ENCODE measurements at places on chromosomes 16 and 17.

DNA sequence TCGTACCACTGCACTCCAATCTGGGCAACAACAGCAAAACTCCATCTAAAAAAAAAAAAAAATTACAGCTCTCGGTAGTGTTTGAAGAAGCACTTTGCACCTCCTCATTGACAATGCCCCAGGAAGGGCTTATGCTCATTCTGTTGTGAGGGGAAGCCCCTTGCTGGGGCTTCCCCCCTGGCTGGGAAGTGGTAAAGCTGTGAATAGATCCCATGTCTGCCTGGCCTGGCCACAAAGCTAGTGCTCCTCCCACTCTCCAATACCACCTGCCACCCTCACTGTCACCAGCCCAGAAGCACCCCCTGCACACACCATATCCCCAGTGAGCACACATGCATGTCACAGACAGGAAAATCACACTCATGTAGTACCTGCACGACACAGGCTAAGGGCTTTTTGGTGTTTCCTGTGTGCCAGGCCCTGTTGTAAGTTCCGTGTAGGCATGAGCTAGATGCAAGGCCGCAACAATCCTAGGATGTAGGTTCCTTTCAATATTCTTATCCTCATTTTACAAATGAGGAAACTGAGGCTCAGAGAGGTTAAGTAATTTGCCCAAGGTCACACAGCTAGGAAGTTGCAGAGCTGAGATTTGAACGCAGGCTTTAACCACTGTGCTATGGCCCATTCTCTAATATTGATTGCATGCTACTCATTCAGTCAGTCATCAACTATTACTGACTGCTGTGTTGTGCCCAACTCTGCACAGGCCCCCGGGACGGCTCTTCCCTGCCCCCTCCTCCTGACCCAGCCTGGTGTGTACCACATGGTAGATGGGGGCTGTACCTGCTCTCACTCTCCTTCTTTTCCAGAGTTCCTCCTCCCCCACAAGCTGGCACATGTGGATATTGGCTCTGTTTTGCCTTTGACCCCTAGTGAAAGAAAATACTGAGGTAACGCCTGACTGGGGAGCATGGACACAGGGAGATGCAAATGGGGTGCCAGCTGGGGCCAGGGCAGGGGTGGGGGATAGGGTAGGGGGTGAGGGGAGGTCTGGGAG lies 11.9 kb upstream of the COL1A1 start:
- DNase-seq = no peak

- DNase-seq = no peak
These were observed 841 bp downstream of the TEKT5 start for GRCh38 chr16:10693889-10694288.

- no peak for DNase-seq
These were observed 1.2 kb downstream of the HSDL1 start for GRCh38 chr16:84143784-84144199.

- DNase-seq = no peak
These were observed 26.0 kb downstream of the TK2 start for GRCh38 chr16:66523861-66524354.

DNA sequence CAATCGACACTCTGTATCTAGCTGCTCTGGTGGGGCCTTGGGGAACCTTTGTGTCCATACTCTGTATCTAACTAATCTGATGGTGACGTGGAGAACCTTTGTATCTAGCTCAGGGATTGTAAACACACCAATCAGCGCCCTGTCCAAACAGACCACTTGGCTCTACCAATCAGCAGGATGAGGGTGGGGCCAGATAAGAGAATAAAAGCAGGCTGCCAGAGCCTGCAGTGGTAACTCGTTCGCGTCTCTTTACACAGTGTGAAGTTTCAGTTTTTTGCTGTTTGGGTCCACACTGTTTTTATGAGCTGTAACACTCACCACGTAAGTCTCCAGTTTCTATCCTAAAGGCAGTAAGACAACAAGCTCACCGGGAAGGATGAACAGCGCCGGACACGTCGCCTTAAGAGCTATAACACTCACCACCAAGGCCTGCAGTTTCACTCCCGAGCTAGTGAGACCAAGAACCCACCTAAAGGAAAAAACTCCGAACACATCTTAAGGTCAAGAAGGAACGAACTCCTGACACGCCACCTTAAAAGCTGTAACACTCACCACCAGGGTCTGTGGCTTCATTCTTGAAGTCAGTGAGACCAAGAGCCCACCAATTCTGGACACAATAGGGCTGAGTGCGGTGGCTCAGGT lies 64.6 kb downstream of the KPNA2 start:
- DNase-seq = no peak

GRCh38 chr17:59038734-59039133 lies 67.9 kb downstream of the TRIM37 start:
- DNase-seq = no peak

- DNase-seq = no peak
These were observed 43.5 kb downstream of the HS3ST2 start for GRCh38 chr16:22857296-22858025.

DNA sequence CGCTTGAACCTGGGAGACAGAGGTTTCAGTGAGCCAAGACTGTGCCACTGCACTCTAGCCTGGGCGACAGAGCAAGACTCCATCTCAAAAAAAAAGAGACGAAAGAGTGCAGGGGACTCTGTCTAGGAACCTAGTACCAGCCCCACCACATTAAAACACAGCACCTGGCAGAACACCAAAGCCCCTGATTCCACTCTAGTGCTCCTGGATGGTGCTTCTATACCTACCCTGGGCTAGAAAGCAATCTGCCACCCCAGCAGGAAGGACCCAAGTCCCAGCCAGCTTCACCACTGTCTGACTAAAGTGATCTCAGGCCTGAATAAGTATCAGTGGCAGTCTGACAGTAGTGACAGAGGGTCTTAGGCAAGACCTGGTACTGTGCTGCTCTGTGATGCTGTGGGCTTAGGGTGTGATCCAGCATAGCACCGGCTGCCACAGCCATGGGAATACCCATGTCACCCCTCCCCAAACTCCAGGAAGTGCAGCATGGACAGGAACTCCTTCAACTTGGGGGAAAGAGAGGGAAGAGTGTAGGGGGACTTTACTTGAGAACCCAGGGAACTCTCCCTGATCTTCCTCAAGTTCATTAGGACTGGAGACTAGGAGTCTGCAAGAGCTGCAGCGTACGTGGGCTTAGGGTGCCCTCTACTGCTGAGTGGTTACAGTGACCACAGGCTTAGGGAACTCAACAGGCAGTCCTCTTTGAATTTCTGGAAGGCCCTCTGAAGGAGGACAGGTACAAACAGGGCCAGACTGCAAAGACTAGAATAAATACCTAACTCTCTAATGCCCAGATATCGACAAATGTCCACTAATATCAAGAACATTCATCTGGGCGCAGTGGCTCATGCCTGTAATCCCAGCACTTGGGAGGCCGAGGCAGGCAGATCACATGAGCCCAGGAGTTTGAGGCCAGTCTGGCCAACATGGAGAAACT lies 30.0 kb upstream of the RNF43 start:
- peak; percentile 73 for DNase-seq

DNA sequence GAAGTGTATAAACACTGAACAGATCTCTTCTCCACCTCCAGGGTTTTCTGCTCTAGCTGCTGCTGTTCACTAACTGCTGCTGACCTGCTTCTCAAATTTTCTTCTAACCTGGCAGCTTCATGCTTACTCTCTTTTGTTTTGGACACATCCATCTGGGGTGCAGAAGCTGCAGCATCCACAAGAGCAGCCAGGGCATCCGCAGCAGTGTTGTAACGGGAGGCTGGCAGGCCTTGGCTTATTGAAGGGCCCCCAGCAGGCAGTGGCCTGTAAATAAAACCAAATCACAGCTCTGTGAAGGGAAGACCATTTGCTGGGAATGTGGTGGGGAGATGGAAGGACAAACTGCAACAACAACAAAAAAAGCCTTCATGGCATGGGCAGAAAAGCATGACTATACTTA lies 62.0 kb downstream of the TTC19 start:
- no peak for DNase-seq

Measured in AG08395 (cell line).